ENCODE measurements at places on chromosomes 6 and 20.

DNA sequence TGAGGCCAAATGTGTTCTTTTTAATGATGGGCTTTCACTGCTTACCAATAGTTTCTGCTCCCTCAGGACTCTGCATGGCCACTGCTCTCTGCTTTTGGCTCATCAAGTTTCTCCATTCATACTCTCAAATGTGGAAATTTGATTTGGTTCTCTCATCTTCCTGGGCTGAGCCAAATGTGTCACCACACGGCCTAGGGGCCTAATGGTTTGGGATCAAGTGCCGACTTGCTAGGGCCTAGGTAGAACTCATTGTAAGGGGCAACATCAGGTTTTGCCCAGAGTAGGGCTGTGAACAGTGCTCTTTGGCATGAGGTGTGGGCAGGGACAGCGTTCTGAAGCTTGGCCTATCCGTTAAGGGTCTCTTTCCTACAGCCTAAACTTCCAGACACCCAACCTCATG is 3.9 kb upstream of the MRPS10 start:
- DNase-seq, result no peak

- no peak for DNase-seq
Observed at GRCh38 chr20:420166-420620, 12.1 kb downstream of the RBCK1 start.

DNA sequence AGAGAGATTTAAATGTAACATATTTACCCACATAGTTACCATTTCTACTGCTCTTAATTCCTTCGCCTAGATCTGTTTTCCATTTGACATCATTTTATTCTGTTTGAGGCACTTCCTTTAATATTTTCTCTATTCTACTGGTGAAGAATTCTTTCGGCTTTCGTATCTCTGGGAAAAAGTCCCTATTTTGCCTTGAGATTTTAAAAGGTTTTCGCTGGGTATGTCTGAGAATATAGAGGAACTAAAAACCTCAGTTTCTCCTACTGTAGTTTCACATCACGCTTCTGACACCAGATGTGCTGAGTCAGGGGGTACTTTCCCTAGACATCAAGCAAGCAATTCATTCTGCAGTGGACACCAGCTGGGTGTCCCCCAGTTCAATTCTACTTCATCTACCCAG is 61.7 kb downstream of the E2F3 start:
- no peak for DNase-seq

GRCh38 chr20:48214601-48215000 is 429.3 kb upstream of the SULF2 start:
- no peak for DNase-seq

DNA sequence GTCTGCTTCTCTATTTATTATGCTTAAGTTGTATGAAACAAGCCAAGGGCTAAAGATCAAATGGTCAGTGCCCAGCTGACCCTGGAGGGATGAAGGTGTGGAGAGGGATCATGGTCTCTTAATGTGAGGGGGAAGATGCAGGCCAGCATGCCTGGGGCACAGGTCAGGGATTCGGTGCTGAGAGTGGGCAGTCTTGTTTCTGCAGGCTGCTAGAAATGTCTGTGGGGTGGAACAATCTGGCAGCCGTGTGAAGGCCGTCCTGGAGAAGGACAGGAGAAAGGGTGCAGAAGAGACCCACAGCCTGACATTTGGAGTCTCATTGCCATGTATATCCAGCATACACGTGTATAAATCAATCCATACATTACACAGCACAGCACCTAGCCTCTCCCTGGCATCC is 258.3 kb upstream of the MOCS1 start:
- DNase-seq, result no peak

DNA sequence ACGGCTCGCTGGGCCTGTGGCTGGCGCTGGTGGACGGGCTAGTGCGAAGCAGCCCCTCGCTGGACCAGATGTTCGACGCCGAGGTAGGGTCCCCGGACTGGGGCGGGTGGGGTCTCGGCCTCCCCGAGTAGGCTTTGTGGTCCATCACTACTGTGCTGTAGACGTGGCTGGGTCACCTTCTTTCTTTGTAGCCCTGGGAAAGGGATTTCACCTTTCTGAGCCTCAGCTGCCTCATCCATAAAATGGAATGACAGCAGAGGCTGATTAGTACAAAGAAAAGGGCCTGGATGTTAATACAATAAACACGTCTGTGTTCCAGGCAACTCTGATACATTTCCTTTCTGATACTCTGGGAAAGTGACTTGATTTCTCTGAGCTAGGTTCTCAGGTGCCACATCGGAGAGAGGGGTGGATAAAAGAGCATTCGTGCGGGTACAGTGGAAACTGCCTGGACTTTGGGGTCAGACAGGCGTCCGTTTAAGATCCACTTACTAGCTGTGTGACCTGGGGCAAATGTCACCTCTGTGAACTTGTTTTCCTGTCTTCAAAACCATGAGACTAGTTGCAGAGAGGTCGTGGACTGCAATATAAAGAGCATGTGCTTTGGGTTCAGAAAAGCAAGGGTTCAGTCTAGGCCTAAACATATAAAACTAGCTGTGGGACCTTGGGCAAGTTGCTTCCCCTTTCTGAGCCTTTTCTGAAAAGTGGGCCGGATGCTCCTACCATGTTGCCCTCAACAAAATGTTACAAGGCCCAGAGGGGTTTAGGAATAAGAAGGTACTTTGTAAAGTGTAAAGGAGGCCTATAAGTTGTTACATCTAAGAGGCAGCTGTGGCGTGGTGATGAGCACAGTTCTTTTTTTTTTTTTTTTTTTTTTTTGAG is 896 bp downstream of the SYS1 start:
- no peak for DNase-seq

DNA sequence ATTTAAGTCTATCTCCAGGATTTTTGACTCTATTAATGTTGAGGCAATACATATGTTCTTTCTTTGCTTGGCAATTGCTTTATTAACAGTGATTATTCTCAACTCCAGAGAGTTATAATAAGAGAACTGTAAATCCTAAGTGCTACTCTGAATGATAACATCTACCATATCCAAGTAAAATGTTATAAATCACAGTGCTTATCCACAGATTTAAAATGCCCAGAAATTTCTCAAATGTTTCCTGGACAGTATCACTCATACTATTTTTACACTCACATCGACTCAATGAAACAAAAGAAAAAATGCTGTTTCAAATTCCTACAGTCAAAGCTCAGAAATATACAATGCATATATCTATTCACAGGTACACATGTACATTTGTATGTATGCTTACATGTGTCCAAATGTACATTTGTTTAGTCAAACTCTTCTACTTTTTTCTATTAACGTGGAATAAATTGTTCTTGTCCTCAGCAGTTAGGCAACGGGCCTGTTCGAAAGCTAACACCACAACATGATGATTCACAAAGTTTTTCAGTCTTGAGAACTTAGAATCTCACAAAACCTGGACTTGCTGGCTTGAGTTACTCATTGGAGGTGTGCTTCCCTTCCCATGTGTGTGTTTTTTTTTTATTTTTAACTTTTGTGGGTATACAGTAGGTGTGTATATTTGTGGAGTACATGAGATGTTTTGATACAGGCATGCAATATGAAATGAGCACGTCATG is 193.0 kb downstream of the GJA10 start:
- no peak for DNase-seq

- DNase-seq, result peak; percentile 55
Observed at GRCh38 chr20:63739130-63740069, at the start of gene SLC2A4RG. Gene SLC2A4RG (plus strand): TSS chr20:63739776. CDS start chr20:63739913, 137 bp downstream.

DNA sequence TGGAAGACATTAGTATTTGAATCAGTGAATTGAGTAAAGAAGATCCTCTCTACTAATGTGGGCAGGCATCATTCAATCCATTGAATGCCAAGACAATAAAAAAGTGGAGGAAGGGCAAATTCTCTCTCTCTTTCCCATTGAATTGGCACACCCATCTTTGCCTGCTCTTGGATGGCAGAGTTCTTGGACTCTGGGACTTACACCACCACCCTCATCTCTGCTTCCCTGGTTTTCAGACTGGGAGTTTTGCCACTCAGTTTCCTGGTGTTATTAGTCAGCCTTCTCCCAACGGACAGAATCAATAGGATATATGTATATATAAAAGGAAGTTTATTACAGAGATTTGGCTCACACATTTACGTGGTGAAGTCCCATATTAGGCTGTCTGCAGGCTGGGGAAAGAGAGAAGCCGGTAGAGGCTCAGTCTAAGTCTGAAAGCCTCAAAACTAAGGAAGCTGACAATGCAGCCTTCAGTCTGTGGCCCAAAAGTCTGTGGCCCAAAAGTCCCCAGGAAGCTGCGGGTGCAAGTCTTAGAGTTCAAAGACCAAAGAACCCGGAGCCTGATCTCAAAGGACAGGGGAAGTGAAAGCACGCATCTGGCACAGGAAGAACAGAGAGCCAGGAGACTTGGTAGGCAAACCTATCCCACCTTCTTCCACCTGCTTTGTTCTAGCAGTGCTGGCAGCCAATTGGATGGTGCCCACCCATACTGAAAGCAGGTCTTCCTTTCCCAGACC is 64.4 kb downstream of the SMPDL3A start:
- no peak for DNase-seq

DNA sequence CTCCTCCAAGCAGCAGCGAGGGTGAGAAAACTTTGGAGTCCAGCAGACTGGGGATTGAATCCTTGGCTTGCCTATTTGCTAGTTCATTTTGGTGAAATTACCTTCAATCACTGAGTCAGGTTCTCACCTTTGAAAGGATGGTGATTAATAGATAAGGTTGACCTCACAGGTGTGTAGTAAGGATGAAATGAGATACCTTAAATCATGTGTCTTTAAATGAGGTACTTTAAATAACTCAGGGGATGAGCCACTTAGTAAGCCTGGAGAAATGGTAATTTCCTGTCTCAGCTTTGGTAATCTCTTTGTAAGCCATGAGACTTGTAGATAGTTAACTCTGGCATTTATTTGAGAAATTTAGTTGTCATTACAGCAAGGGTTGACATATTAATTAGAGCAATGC is 70.2 kb downstream of the TULP4 start:
- no peak for DNase-seq

DNA sequence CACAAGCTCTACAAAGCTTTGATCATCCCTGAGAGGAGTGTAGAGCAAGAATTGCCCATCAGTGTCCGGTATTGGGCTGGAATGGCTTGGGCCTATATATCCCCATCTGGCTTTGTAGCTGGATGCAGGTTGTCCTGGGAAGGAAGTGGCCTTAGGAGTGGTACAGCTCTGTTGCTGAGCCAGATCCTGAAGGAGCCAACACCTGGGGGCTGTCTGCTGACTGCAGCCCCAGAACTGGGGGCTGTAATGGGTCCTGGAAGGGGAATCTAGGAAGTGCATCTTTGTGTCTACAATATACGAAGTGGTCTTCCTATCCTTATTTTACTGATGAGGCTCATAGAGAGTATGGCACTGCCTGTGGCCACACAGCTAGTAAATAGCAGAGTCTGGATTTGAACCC is 145.9 kb downstream of the CDC5L start:
- DNase-seq, result no peak

- DNase-seq, result no peak
Observed at GRCh38 chr6:160162030-160162566, 40.5 kb downstream of the SLC22A1 start.
